Stimulated activated CD4-positive, alpha-beta T cell treated with anti-CD3 and anti-CD28 coated beads, Interleukin-15, amount 100 ng/mL, for 48 hours (primary cell): ENCODE measurements at places on chromosomes 2 and 18.

DNA sequence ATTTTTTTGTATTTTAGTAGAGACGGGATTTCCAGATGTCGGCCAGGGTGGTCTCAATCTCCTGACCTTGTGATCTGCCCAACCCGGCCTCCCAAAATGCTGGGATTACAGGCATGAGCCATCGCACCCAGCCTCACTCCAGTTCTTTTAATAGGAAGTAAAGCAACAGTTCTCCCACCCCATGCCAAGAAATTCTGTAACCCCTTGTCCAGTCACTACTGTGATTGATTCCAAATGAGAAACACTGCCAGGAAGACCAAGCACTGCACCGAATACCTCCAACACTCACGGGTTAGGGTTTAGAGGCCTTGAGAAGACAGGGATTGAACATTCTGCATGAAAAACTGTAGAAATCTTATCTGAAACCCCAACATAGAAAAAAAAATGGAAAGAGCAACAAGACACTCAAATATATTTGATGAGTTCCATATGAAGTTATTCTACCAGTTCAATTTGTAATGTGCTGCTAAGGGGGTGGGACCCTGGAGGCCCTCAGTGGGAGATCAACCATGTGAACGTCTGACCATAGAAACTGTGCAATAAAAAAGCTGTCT is 48.2 kb upstream of the BIN1 start:
- no peak for DNase-seq

DNA sequence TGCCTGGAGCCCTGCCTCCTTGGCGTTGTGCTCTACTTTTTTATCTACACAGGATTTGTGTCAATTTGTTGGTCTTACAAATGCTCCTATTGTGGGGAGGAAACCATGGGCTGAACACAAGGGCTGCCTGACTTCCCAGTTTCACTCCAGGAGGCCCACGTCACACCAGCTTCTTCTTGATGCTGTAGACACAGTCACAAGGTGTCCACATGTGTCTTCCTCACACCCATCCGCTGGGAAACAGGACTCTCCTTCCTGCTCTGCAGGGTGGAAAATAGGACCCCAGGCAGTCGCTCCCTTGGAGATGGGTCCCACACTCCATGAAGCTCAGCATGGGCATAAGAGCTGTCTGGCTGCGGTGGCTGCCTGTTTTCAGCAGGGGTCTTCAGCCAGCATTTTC is 468.2 kb downstream of the EPHA4 start:
- DNase-seq, result no peak

DNA sequence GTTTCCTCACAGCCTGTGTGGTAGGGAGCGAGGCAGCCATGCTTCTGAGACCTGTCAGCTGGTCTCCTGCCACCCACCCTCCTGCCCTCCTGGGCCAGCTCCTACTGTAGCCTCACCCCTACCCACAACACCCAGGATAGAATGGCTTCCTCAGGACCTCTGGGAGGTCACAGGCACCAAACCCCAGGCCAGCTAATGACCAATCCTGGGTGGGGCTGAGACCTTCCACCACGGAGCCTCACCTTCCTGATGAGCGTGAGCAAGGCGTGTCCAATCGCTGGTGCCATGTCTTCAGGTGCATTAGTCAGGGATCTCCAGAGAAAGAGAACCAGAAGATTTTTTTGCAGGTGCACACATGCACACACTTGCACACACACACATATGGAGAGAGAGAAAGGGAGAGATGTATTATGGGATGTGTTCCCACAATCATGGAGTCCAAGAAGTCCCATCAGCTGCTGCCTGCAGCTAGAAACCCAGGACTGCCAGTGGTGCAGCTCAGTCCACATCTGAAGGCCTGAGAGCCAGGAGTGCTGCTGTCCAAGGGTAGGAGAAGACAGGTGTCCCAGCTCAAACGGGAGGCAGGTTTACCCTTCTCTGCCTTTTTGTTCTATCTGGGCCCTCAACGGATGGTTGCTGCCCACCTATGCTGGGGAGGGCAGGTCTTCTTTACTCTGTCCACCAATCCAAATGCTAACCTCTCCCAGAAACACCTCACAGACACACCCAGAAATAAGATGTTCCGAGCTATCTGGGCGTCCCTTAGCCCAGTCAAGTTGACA is 70.4 kb upstream of the HDAC4 start:
- no peak for DNase-seq

- DNase-seq, result no peak
Measured at GRCh38 chr2:13495051-13495450, 778.3 kb downstream of the TRIB2 start.

DNA sequence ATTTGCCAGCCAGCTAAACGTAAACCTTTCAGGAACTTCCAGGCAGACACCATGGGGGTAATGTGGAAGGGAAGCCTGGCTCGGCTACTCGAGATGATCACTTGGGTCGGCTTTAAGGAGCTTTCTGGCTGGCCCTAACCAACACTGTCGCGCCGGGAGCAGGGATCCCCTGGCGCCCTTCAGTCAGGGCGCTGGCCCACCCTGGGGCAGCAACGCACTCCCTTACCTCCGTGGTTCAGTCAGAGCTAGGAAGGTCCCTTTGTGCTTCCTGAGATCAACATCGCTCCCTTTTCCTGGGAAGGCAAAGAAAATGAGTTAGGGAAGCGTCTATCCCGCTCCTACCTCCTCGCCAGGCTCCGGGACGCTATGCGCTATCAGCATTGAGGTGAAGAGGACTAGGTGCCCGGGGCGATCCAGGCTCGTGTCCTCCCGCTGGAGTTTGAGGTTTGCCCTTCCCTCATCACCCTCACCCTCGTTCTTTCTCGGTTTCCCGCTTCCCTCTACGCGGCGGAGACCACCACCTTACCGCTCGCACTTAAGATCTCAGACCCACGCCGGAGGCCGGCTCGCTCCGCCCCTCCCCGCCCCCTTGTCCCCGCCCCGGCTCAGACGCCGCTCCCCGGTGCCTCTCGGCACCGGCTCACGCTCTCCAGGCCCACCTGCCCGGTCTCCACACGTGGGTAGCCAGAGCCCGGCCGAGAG is 449 bp upstream of the ATRAID start:
- DNase-seq, result no peak

DNA sequence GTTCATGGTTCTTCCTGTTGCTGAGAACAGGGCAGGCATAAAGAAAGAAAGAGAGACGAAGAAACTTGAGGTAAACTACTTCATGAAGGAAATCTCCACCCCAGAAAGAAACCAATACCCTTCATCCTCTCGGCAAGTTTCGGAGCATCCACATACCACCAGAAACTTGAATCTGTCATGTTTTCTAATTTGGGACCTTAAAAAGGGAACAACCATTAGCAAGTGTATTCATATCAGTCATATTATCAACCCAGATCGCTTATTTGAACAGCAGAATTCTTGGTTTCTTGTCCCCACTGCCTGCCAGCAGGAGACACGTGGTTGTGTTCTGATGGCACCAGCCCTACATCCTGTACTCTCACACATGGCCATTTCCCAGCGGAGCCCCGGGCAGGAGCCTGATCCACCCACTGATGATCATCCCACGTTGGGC is 53.2 kb upstream of the FZD7 start:
- no peak for DNase-seq

- DNase-seq, result no peak
Measured at GRCh38 chr2:59502981-59503380, 1050.5 kb downstream of the BCL11A start.

GRCh38 chr2:120495586-120495985 is 149.7 kb downstream of the INHBB start:
- DNase-seq, result no peak

DNA sequence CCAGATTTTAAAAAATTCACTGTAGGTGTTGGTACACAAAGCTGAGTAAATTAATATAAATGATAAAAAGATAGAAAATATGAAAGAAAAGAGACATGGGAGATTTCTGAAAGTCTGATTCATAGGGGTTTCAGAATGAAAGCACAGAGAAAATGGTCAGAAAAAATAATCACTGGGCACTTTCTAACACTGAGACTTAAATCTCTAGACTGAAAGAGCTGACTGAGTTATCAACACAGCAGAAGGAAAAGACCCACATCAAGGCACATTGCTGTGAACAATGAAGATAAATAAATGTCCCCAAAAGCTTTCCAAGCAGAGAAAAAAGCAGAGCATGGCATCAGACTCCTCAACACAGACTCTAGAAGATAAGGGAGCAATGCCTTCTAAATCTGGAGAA is 277.2 kb downstream of the BCL2 start:
- no peak for DNase-seq

DNA sequence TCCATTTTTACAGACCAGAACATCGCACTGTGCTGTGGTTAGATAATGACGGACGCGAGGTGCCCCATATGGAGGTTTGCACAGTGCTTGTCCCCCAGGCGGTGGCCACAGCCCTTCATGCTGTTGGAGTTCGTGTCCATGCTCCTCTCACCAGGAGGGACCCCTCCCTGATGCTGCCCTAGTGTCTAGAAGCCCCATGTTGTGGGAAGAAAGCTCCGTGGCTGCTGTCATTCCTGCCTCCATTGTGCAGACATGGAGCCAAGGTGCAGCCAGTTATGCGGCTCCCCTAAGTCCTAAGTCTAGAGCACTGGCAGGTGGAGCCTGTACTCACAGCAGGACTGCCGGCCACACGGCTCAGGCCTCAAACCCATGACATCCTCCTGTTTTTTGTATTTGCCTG is 464.9 kb downstream of the EIPR1 start:
- no peak for DNase-seq

DNA sequence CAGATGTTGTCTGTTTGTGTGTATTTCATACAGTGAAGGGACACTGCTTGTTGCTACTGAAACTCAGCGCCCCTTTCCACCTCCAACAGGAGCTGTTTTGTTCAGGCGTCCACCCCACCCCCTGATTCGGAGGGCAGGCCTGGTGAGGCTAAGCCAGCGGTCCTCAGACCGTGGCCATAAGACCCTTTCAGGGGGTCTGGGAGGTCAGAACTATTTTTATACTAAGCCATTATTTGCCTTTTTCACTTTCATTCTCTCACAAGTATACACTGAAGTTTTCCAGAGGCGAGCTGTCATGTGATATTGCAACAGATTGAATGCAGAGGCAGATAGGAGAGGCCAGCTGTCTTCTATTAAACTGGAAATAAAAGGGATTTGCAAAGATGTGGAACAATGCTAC is 39.7 kb upstream of the IGFBP5 start:
- no peak for DNase-seq

DNA sequence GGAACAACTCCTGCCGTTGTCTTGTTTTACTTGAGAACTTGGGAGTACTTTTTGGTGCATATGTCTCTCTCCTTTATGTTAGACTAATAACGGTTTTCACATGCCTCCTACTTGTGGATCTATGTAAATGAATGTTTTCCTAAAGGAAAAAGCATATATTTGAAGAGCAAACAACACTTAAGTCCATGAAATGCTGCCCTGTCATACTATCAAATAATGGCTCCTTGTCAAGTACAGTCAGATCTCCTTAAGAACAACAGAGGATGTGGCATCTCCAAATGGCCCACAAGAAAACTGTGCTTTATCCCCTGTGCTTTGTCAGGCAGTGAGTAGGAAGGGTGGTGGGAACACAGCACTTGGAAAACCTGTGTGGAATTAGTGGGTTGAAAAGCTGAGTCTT is 198.2 kb downstream of the PTGR3 start:
- no peak for DNase-seq

DNA sequence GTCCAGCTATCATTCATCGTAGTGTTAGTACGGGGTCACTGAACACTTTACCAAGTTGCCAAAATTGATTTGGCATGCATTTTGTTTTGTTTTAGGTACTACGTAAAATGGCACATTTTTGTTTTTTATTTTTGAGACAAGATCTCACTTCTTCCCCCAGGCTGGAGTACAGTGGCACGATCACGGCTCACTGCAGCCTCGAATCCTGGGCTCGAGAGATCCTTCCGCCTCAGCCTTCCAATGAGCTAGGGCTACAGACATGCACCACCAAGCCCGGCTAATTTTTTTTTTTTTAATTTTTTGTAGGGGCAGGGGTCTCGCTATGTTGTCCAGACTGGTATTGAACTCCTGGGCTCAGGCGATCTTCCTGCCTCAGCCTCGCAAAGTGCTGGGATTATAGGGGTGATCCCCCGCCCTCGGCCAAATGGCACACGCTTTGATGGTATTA is 786 bp downstream of the TAF1B start:
- no peak for DNase-seq

DNA sequence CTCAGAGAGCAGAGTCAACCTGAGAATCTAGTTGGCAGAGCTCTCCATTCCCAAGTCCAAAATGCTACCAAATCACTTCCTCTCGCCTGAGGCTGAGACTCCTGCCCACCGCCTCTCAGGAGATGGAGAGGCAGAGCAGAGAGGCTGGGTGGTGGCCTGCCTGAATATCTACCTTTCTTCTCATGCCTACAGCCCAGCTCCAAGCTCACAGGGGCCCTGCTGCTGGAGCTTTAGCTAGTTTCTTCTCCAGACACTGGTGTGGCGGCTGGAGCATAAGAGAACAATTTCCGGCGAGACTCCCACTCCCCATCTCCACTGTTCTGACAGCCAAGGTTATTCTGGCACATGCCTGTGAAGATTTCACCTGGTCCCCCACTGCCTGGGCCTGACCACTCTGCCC is 8.1 kb upstream of the CYP26B1 start:
- DNase-seq, result no peak

- DNase-seq, result no peak
Measured at GRCh38 chr2:52340171-52340570, 1308.2 kb upstream of the NRXN1 start.

GRCh38 chr2:231411237-231411636 is 15.7 kb downstream of the B3GNT7 start:
- DNase-seq, result no peak

- DNase-seq, result no peak
Measured at GRCh38 chr2:106853631-106854030, 32.3 kb downstream of the ST6GAL2 start.

DNA sequence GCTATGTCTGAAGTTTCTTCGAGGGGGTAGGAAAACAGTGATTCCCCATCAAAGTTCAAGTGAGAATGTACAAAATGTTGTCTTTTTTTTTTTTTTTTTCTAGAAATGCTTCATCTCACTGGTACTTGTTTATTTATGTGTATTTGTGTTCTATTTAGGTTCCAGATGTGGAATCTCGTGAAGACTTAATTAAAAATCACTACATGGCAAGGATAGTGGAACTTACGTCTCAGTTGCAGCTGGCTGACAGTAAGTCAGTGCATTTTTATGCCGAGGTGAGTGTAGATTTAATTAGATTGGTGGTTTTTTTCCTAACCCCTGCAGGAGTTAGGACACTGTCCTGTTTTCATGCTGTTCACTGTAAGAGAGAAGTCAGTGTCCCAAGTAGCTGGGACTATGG is 22.8 kb upstream of the STON1 start:
- no peak for DNase-seq

DNA sequence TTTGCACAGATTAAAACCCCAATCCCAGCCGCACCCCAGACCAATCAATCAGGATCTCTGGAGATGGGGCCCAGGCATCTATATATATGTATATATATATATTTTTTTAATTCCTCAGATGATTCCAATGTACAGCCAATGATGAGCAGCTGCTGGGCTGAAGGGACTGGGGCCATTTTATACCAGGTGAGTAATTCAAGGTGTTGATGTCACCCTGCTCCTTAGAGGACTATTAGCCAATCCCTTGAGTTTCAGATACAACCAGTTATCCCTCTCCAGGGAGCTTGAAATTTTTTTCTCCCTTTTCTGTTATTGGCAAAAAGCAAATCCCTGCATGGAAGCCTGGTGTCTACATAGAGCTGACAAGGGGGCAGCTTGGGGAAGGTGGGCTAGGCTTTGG is 59.8 kb downstream of the MCFD2 start:
- no peak for DNase-seq

GRCh38 chr2:157359628-157360027 is 34.0 kb upstream of the ERMN start:
- no peak for DNase-seq

GRCh38 chr2:68740400-68740914 is 5.8 kb downstream of the ARHGAP25 start:
- DNase-seq, result no peak
